ENCODE measurements at places on chromosomes 6 and 20. TPM values are rescaled to one million over a fixed set of nuclear protein-coding genes. Genes with fewer than 3 reads are reported as not detected.

DNA sequence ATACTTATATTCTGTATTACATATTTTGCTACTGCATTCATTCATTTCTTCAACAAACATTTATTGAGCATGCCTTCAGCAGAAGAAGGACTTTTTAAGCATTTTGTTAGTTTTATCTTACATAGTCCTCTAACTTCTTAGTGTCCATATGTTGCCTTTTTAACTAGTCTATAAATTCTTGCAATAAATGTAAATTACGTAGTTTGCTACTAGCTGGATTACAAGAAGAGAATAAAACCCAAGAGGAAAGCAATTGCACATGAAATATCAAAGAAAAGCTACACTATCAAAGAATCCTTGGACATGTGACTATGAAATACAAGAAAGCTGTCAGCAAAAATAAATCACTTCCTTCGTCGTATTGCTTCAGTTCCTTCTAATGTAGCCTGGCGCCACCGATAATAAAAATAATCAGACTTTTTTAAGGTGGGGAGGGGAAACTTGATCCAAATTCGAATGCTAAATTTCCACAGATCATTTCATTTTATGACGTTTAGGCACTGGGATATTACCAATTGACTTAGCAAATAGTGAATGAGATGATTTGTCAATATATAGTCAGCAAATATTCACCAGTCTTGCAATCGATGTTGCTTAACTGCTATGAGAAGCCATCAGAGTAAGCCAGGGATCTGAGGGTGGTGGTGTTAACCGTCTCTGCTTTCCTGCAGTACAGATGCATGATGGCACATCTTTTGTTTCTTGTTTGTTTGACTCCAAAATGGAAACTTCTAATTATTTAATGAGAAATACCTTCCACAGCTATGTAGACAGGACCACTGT, 258.7 kb upstream of the EXOC2 start:
- H3K27me3 ChIP-seq: peaks cover 18% of the 10 kb centered on the region
- H3K36me3 ChIP-seq: no peaks in the 10 kb centered on the region
- H3K4me3 ChIP-seq: no peak overlapping the region
- no peak for DNase-seq
- H3K27ac ChIP-seq: no peak overlapping the region
- no peaks in the 10 kb centered on the region for H3K4me1 ChIP-seq

DNA sequence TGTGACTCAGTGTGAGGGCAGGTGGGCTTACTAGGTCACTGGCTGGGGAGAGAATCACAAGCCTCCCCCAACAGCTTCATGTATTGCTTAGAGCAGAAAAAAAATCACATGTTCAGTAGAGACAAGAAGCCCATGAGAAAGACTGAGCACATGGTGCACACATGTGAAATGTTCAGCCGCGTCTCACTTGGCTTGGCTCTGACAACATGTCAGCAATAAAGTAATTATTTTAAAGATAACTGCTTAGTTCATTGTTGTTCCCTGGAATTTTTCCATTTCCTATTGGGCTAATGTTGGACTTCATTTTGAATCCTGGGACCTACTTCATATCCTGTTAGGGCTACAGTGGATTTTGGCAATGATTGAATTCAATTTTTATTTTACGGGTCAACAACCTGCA, 222.6 kb downstream of the C6orf118 start:
- no peaks in the 10 kb centered on the region for H3K36me3 ChIP-seq
- H3K4me1 ChIP-seq: peaks cover 3% of the 10 kb centered on the region

- H3K4me1 ChIP-seq: no peaks in the 10 kb centered on the region
- H3K36me3 ChIP-seq: no peaks in the 10 kb centered on the region
- no peaks in the 10 kb centered on the region for H3K27me3 ChIP-seq
- DNase-seq: no peak
- no peak overlapping the region for H3K4me3 ChIP-seq
- no peak overlapping the region for H3K27ac ChIP-seq
These were observed 74.4 kb upstream of the FOXC1 start for GRCh38 chr6:1535295-1535694.

TINAG gene
- not detected for total RNA-seq

PPP1R14C gene
- 19.2 TPM for total RNA-seq

OTOR gene
- total RNA-seq: not detected

GRCh38 chr20:32985596-32985995, 18.6 kb downstream of the SUN5 start:
- no peaks in the 10 kb centered on the region for H3K4me1 ChIP-seq
- no peaks in the 10 kb centered on the region for H3K36me3 ChIP-seq
- DNase-seq: no peak
- H3K27ac ChIP-seq: no peak overlapping the region

GRCh38 chr6:14861491-14861943, 384.4 kb upstream of the JARID2 start:
- H3K4me1 ChIP-seq: peaks cover 26% of the 10 kb centered on the region
- DNase-seq: no peak
- H3K27me3 ChIP-seq: peaks cover 6% of the 10 kb centered on the region
- H3K36me3 ChIP-seq: no peaks in the 10 kb centered on the region
- H3K27ac ChIP-seq: no peak overlapping the region

DNA sequence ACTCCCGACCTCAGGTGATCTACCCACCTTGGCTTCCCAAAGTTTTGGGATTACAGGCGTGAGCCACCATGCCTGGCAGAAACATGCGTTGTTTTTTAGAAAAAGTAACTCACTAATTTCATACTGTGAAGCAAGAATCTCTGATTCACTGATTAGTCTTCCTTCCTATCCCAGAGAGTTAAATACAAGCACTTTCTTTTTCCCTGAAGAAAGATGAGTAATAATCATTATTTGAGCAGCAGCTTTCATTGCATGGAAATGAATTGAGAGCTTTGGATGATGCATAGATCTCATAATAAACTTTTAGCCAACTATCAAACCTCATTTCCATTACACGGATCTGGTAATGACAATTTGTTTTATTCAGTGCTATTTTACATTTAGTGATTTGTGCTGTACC, 892.5 kb upstream of the EYS start:
- no peaks in the 10 kb centered on the region for H3K4me1 ChIP-seq
- DNase-seq: no peak
- no peaks in the 10 kb centered on the region for H3K27me3 ChIP-seq
- no peak overlapping the region for H3K27ac ChIP-seq
- no peaks in the 10 kb centered on the region for H3K36me3 ChIP-seq

DNA sequence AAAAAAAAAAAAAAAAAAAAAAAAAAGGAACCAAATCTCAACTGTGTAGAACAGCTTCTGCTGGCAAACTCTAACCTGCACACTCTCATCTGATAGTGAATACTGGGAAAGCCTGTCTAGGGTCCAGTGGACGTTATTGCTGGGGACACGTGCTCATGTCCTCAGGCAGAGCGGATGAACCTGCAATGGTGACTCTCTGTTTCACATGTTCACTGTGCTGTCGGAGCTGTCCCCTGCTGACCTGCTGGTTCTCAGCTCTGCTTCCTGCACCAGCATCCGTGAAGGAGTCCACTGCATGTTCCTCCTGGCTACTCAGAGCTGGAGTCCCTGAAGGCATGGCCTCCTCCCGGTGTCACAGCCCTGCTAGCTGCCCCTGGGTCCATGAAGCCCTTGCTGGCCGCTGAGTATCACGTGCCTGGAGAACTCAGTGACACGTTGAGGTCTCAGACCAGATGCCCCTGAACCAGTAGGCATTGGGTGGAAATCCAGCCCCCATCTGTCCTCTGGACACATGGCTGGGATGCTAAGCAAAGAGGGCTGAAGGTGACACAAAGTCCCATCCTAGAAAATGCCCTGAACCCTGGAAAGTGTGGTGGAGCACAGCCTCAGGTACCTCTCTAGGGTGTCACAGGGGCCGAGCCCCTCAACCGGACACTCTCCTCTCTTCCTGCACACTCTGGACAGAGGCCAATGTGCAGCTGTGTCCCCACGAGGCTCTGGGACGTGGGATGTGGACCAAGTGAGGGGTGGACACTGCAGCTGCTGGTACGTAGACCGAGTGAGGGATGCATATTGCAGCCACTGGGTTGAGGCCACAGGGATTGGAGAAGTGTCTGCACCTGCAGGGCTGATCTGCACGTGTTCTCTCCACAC, 54.9 kb upstream of the FRMD1 start:
- no peak overlapping the region for H3K4me3 ChIP-seq
- peaks cover 20% of the 10 kb centered on the region for H3K4me1 ChIP-seq
- H3K36me3 ChIP-seq: no peaks in the 10 kb centered on the region
- peaks cover 19% of the 10 kb centered on the region for H3K27me3 ChIP-seq
- DNase-seq: peak; percentile 64

GDAP1L1 gene
- 1.8 TPM for total RNA-seq

GRCh38 chr6:53432318-53433161, 83.8 kb upstream of the ELOVL5 start:
- no peak overlapping the region for H3K27ac ChIP-seq
- H3K4me1 ChIP-seq: peaks cover 6% of the 10 kb centered on the region
- DNase-seq: no peak
- H3K4me3 ChIP-seq: no peak overlapping the region

- H3K36me3 ChIP-seq: no peaks in the 10 kb centered on the region
- no peak for DNase-seq
- H3K4me1 ChIP-seq: no peaks in the 10 kb centered on the region
- no peak overlapping the region for H3K27ac ChIP-seq
- H3K27me3 ChIP-seq: no peaks in the 10 kb centered on the region
These were observed 301.2 kb downstream of the CDKAL1 start for GRCh38 chr6:20835315-20836010.
